ENCODE measurements at places on chromosomes 2 and 18.

DNA sequence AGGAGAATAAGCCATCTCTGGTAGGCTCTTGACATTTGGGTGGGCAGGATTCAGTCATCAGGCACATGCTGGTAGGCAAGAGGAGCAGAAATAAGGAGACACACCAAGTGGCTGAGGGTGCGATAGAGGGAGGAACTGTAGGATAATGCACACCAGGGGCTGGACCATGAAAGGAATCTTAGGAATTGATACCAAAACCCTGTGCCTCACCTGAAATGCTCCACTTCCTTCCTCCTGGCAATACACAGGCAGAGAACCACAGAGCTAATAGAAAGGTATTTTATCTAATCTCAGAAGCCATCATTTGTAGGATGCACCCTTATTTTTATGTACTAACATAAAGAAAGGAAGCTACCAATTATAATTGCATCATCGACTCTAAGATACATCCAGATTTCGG is 4.4 kb upstream of the CYP1B1 start:
- no peak for DNase-seq

DNA sequence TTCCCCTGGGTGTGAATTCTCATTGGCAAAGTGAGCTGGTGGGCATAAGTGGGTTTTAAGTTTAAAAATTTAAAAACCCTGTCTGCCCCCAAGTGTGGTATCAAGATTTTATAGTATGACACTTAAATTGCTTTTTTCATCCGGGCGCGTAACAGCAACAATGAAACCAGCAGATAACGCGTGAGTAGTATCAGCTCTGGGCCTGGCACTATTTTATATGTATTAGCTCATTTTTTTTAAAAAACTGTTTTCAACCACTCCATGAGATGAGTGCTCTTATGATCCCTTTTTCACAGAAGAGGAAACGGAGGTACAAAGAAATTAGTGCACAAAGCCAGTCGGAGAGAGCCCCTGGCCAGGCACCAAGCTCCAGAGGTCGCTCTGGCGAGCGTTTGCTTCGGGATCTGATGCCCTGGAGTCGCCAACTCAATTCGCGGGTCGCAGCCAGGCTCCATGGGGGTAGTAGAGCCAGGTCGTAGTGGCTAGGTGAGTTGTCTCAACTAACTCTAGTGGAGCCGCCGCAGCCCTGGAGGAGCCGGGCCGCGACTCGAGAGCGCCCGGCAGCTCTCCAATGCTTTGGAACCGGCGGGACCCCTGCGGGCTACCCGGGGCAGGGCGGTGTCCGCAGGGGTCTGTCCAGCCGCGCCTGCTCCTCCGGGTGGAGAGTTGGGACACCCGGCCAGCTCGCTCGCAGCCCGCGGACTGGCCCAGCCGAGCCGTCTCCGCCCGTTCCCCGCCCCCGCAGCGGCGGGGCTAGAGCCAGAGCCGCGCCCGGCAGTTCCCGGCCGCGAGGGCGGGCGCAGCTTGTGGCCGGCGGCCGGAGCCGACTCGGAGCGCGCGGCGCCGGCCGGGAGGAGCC is at the start of gene IL1R1:
TSS of gene IL1R1 (plus strand) at position 777 of the 859 bp plus-strand sequence. CDS start 14,979 bp downstream, outside the sequence.
- peak; percentile 88 for DNase-seq

DNA sequence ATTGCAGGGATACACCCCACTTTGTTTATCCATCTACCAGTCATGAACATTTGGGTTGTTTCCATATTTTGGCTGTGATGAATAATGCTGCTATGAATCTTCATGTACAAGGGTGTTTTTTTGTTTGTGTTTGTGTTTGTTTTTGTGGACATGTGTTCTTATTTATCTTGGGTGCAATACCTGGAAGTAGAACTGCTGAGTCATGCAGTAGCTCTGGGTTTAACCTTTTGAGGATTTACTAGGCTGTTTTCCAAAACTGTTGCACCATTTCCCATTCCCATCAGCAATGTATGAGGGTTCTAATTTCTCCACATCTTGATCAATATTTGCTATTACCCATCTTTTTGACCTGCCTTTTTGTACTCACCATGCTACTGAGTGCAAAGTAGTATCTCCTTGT is 140.0 kb upstream of the CYP1B1 start:
- DNase-seq = no peak

DNA sequence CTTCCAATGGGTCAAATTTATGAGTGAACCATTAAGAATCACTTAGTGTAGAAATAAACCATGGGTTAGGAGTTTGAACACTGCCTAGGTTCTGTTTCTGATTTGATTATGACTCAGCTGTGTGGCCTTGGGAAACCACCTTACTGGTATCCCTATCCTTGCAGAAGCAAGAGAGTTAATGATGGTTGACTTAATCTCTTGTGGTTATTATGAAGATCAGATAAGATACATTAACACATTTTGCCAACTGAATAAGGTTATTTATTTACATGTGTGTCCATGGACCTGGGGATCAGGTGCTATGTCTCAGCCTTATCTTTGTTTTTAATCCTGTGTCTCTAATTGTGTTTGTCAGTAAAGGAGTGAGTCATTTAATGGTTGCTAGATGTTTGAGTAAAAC is 5.4 kb upstream of the KCNJ13 start:
- peak; percentile 70 for DNase-seq

DNA sequence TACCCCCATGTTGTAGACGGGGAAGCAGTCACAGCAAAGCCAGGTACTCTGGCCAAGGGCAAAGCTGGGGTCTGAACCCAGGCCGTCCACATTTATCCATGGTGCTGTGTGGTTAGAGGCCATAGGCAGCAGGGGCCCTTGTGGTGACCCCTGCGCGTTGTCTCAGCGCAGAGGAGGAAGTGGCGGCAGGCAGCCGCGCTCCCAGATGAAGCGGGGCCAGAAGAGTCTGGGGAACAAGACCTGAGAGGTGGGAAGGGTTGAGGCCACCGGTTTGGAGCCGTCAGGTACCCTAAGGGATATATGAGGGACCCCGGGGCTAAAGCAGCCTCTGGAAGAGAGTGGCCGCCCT is 770 bp downstream of the ZNF396 start:
- DNase-seq = peak; percentile 33

- no peak for DNase-seq
Measured at GRCh38 chr2:117293012-117293411, 521.5 kb upstream of the DDX18 start.

- DNase-seq = no peak
Measured at GRCh38 chr2:147275943-147276342, 568.9 kb upstream of the ACVR2A start.

- peak; percentile 85 for DNase-seq
Measured at GRCh38 chr18:48197819-48198218, 211.4 kb downstream of the ZBTB7C start.

GRCh38 chr2:168466834-168467565 is 10.9 kb downstream of the CERS6 start:
- DNase-seq = no peak

- no peak for DNase-seq
Measured at GRCh38 chr2:33777786-33778185, 178.7 kb upstream of the FAM98A start.

- no peak for DNase-seq
Measured at GRCh38 chr2:150787353-150788093, 300.1 kb upstream of the RND3 start.

GRCh38 chr2:45765007-45765727 is 113.7 kb downstream of the PRKCE start:
- peak; percentile 89 for DNase-seq

- no peak for DNase-seq
Measured at GRCh38 chr2:241373446-241373845, 17.4 kb downstream of the FARP2 start.

DNA sequence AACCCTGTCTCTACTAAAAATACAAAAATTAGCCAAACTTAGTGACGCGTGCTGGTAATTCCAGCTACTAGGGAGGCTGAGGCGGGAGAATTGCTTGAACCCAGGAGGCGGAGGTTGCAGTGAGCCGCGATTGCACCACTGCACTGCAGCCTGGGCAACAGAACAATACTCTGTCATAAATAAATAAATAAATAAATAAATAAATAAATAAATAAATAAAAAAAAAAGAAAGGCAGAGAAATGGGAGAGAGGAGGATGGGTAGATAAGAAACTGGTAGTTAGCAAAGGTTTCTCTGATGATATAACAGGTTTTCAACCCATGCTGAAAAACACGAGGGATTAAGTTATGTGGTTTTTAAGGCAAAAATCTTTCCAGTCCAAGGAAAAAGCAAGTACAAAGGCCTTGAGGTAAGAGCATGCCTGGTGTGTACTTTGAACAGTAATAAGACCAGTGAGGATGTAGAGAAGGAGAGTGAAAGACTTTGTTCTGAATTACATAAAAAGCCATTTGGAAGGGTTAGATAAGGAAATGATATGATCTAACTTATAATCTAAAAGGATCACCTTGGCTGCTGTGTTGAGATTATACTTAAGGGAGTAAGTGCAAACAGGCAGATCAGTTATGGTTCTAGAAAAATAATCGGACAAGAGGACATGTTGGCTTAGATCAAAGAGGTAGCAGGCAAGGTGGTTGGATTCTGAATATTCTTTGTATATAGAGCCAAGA is 159.3 kb downstream of the PTH2R start:
- DNase-seq = no peak

- no peak for DNase-seq
Measured at GRCh38 chr2:105804266-105804665, 59.6 kb downstream of the NCK2 start.

DNA sequence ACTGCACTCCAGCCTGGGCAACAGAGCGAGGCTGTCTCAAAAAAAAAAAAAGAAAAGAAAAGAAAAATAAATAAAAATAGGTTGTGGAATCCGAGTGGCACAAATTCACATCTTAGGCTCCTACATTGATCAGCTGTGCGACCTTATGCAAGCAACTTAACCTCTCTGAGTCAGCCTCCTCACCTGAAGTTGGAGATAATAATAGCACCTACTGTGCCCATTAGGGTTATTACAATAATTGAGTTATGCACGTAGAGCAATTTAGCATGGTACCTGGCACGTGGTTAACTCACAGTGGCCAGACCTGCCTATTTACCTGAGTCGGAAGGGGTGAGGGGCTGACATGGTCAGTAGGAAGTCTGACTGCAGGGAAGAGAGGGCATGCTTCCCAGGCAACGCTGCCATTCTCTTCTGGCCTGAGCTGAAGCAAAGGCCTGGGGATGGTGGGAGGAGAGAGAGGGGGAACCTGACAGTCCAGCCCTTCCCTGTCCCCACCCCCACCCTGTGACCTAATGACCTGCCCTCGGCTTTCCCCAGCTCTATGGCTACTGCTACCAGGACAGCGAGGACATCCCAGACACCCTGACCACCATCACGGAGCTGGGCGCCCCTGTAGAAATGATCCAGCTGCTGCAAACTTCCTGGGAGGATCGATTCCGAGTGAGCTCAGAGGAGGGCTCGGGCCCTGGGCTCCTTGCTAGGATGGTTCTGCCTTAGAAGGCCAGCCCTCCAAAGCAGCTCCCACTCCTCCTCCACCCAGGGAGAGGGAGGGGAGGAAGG is 5.1 kb downstream of the PKDCC start:
- DNase-seq = no peak

GRCh38 chr2:168910330-168910729 is 9.2 kb downstream of the G6PC2 start:
- DNase-seq = no peak

- DNase-seq = peak; percentile 2
Measured at GRCh38 chr2:41618754-41619153, 429.1 kb upstream of the PKDCC start.

DNA sequence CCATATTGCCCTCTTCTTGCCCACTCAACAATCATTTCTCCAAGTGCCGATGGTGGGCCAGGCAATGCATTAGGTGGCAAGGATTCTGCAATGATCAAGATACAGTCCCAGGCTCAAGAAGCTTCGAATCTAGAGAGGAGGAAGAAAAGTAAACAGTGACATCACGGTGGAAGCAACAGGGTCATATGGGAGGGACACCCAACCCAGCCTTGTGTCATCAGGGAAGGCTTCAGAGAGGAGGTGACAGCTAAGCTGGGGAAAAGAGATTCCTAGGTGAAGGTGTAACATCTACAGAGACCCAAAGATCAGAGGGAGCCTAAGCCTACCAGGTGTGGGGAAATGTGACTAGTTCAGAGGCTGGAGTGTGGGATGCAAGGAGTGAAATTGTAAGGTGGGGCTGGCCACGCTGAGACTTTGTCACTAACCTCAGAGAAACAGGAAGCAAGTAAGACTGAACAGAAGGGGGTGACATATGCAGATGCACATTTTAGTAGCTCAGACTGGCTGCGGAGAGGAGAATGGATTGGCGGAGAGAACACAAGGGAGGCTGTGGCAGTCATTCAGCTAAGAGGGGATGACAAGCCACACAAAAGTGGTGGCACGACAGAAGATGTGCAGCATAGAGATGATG is 104.9 kb downstream of the ANKRD44 start:
- DNase-seq = peak; percentile 73

- peak; percentile 16 for DNase-seq
Measured at GRCh38 chr2:202032846-202033316, 774 bp upstream of the FZD7 start.

DNA sequence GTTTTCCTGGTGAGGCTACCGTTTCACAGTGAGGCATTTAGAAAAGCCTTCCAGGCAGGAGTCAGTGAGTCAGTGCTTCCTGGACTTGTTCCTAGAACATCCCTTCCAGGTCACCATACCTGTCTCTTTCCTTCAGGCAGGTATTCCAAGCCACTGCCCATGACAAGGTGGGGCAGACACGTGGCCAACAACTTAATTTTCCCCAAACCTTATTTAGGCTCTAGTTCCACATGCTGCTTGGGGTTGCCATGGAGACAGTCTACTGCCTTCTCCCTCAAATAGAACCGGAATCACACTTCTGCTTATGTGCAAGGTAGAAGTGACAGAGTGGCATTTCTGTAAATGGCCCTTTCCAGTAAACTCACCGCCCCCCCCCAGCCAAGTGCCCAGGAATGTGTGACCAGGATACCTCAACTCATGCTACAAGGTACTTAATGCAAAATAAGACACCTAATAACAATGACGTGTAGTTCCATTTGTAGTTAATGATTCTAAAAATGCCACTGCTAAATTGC is 258.3 kb downstream of the PRKCE start:
- no peak for DNase-seq

DNA sequence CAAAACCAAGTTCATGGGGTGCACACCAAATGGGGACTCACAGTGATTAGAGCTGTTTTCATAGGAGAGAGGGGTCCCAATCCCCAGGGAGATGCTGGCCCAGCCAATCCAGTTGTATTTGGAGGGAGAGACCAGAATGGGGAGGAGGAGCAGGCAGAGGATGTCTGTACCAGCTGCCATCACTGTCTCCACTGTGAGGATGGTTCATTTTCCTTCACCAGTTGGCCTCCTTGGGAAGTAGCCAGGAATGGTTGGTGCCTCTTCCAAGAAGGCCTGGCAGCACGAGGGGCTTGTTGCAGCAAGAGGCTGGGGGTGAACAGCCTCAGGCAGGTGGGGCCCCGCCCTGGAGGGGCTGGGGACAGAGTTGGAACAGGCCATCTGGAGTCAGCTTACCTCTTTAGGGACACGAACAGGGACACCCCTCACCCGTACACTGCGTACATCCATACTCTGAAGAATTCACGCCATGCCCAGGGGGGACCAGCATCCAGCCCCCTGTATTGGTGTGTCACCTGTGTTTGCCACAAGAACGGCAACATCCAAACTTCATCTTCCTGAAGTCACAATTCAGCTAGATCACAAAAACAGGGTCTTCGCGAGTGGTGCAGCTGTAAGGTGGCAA is 161.7 kb upstream of the ZNF236 start:
- DNase-seq = no peak

All from inflammatory macrophage treated with lipopolysaccharide for 4 hours (primary cell).